Activated T-helper 17 cell treated with anti-CD3 and anti-CD28 coated beads, Interleukin-2, amount 50 U/mL, for 72 hours (primary cell): ENCODE measurements at places on chromosomes 5 and 9.

- H3K36me3 ChIP-seq, result peaks cover 98% of the 10 kb centered on the region
- H3K4me3 ChIP-seq, result no peak overlapping the region
- H3K4me1 ChIP-seq, result peaks cover 61% of the 10 kb centered on the region
- ATAC-seq, result no peak
Observed at GRCh38 chr9:89413963-89414638, 83.8 kb downstream of the SEMA4D start.

GRCh38 chr9:8652255-8652654 lies 852.7 kb upstream of the DMAC1 start:
- ATAC-seq, result no peak
- H3K4me1 ChIP-seq, result no peaks in the 10 kb centered on the region
- H3K27ac ChIP-seq, result no peak overlapping the region
- H3K36me3 ChIP-seq, result no peaks in the 10 kb centered on the region
- H3K27me3 ChIP-seq, result no peaks in the 10 kb centered on the region
- H3K4me3 ChIP-seq, result no peak overlapping the region

GRCh38 chr5:72667708-72668107 lies 148.8 kb upstream of the TNPO1 start:
- no peak overlapping the region for H3K4me3 ChIP-seq
- no peaks in the 10 kb centered on the region for H3K4me1 ChIP-seq
- ATAC-seq, result no peak
- H3K27ac ChIP-seq, result no peak overlapping the region

- peaks cover 7% of the 10 kb centered on the region for H3K27me3 ChIP-seq
- ATAC-seq, result no peak
- H3K36me3 ChIP-seq, result no peaks in the 10 kb centered on the region
- no peak overlapping the region for H3K4me3 ChIP-seq
Observed at GRCh38 chr9:37975639-37976038, 71.7 kb upstream of the SLC25A51 start.

GRCh38 chr9:21432672-21433425 lies 7.4 kb upstream of the IFNA1 start:
- no peak for ATAC-seq
- H3K27ac ChIP-seq, result no peak overlapping the region
- H3K4me1 ChIP-seq, result no peaks in the 10 kb centered on the region
- no peak overlapping the region for H3K4me3 ChIP-seq
- H3K36me3 ChIP-seq, result no peaks in the 10 kb centered on the region
- H3K27me3 ChIP-seq, result peaks cover 36% of the 10 kb centered on the region

- H3K27me3 ChIP-seq, result peaks cover 2% of the 10 kb centered on the region
- no peaks in the 10 kb centered on the region for H3K36me3 ChIP-seq
- no peak overlapping the region for H3K27ac ChIP-seq
- ATAC-seq, result no peak
- peaks cover 4% of the 10 kb centered on the region for H3K4me1 ChIP-seq
Observed at GRCh38 chr5:38370358-38371100, 112.2 kb downstream of the EGFLAM start.

GRCh38 chr9:122100756-122101155 lies 7.6 kb upstream of the TTLL11 start:
- H3K27ac ChIP-seq, result no peak overlapping the region
- H3K36me3 ChIP-seq, result no peaks in the 10 kb centered on the region
- peaks cover 11% of the 10 kb centered on the region for H3K27me3 ChIP-seq
- H3K4me3 ChIP-seq, result no peak overlapping the region
- no peak for ATAC-seq
